ENCODE measurements at places on chromosomes 11 and 22.

DNA sequence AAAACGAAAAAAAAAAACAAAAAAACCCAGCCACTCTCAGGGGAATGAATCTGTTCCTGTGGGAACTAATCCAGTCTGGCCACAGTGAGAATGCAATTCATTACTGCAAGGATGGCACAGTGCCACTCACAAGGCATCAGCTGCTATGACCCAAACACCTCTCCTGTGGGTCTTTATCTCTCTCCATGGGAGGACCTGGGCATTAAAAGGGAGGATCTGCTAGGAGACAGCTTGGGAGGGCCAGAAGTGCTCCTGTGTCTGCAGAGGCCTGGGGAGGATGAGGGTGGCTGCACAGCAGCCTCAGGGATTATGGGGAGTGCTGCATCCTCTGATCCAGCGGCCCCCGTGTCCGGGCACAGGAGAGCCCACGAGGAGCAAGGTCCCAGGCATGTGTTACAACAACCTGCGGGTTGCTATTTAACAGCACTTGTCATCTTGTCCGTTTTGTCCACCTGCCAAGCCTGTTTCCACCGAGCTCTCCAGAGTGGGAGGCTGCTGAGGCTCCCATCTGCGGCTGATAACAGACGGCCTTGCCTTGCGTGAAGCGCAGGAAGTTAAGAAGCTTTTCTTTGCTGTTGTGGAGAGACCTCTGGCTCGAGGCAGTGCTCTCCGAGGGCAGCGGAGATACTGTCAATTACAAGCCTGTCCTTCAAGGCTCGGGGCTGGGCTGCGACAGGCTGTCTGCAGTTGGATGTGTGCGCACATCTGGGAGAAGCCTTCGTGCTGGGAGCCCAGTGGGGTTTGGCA is 97.7 kb downstream of the NXPE2 start:
- no peak for DNase-seq

- no peak for DNase-seq
These were observed 4.6 kb upstream of the MRGPRG start for GRCh38 chr11:3222941-3223915.

DNA sequence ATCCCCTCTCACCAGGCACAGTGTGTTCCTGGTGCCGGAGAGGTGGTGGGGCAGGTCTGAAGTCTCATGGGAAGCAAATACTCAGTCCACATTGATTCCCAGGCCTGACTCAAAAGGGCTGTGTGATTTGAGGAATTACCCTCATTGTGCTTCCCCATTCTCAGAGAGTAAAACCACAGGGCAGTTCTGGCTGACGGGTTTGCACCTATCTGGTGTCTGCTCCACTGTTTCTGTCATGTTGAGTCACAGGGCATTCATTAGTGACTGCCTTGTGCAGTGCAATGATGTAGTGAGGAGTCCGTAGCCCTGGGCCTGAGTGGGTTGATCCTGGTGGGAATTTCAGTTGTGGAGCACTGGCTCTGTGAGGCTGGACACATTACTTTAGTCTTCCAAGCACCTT is 85.2 kb upstream of the ARHGAP20 start:
- no peak for DNase-seq

- DNase-seq: no peak
These were observed 98.0 kb upstream of the THY1 start for GRCh38 chr11:119520966-119521365.

GRCh38 chr11:115256397-115257197 is 247.6 kb downstream of the CADM1 start:
- peak; percentile 91 for DNase-seq

DNA sequence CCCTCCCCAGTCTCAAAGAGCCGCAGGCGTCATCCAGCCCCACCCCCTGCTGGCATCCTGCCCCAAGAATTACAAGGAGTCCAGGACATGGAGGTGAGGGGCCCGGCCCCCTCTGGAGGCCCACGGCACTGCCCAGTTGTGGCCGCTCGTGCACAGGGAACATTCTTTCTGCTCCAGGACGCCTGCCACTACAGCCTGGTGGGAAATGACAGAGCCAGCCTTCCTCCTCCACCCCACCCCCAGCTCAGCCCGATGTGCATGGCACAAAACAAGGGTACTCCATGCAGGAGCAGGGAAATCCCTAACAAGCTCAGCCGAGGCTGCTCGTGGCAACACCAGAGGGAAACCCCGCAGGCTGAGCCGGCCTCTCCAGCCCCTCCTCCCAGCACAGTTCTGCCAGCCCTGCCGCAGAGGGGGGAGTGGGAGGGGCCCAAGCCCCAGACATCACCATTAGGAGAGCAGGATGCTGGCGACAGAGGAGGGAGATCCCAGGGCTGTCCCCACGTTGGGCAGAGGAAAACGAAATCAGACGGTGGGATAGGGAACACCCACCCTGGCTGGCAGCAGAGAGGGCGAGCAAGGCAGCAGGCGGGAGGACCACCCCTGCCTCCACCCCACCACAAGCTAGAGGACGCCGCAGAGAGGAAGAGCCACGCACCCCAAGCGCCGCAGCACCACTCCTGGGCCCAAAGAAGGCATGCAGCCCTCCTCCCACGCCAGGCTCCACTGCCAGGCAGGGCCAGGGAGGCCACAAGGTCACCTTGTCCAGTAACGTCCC is 10.0 kb downstream of the IGSF9B start:
- no peak for DNase-seq

GRCh38 chr11:22828373-22828772 is 1.2 kb downstream of the SVIP start:
- DNase-seq: peak; percentile 59

GRCh38 chr11:65392899-65393298 is 6.5 kb downstream of the FRMD8 start:
- no peak for DNase-seq

DNA sequence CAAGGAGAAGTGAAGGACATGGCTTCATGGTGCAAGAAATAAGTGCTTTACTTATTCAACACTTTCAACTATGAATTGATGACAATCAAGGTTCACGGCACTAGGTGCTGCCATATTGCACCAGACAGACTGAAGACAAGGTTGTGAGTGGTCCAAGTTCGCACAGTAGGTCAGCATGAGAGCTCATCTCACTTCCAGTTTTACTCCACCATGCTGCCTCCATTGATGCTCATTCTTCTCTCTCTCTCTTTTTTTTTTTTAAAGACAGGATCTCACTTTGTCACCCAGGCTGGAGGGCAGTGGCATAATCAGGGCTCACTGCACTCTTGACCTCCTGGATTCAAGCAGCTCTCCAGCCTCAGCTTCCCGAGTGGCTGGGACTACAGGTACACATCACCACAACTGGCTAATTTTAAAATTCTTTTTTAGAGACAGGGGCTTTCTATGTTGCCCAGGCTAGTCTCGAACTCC is 47.7 kb downstream of the EHF start:
- no peak for DNase-seq

- no peak for DNase-seq
These were observed 741.5 kb downstream of the BRD1 start for GRCh38 chr22:49086181-49086580.

- no peak for DNase-seq
These were observed 49.2 kb upstream of the FAM181B start for GRCh38 chr11:82782825-82783374.

- no peak for DNase-seq
These were observed 1.6 kb downstream of the ANKRD42 start for GRCh38 chr11:83195143-83195466.

GRCh38 chr22:45834795-45835194 is 142.2 kb downstream of the WNT7B start:
- no peak for DNase-seq

DNA sequence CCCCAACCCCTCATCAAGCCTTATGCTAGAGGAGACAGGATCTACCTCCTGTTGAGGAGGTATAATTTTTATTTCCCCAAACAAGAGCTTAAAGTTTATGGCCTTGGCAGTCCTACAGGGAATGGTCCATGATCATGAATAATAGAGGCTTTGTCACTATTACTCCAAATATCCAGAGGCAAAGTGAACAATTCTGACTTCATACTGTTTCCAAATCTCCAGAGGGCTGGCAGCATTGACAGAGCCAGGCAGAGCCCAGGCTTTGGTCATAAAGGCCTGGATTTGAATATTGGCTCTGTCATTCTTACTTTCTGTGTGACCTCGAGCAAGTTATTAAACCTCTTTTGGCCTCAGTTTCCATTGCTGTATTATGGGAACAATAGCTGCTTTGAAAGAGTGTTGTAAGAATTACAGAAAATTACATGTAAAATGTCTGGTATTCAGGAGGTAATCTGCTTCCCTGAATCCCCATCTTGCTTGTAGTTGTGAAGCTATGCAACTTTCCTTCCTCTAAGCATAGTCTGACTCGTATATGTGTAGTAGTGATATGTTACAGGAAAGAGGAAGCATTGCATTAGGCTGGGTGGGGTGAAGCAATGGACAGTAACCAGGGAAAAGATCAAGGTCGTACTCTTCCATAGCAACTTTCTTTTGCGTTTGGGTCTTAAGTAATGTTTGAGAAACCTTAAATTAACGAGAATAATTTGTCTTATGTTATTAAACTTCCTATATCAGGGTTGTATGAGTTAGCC is 88.8 kb downstream of the CD44 start:
- no peak for DNase-seq

- DNase-seq: peak; percentile 65
These were observed 39.5 kb downstream of the MUC5B start for GRCh38 chr11:1262172-1263006.

- no peak for DNase-seq
These were observed 62.0 kb upstream of the PRR5 start for GRCh38 chr22:44639891-44640617.

- no peak for DNase-seq
These were observed 2.1 kb downstream of the TRAF6 start for GRCh38 chr11:36507824-36508489.
